CD4-positive, alpha-beta T cell treated with Interleukin-4 for 4 hours (primary cell): ENCODE measurements at places on chromosomes 2 and 18.

DNA sequence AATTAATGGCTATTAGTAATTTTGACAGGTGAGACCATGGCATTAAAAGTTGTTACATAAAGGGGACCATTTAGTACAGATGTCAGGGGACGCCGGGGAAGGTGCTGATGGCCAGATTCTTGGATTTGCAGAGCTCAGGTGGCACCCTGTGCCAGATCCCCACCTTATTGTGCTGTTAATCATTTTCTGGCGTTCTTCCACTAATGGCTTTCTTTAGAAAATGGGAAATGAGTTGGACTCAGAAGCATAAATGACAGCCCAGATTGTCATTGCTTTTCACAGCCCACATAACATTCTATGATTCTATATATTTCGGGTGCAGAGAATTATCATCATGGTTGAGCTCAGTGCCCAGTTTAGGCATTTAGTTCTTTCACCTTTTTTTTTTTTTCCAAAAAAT is 257.2 kb upstream of the TCF4 start:
- DNase-seq, result no peak

- no peak for DNase-seq
Observed at GRCh38 chr2:118721817-118722551, 125.5 kb downstream of the EN1 start.

DNA sequence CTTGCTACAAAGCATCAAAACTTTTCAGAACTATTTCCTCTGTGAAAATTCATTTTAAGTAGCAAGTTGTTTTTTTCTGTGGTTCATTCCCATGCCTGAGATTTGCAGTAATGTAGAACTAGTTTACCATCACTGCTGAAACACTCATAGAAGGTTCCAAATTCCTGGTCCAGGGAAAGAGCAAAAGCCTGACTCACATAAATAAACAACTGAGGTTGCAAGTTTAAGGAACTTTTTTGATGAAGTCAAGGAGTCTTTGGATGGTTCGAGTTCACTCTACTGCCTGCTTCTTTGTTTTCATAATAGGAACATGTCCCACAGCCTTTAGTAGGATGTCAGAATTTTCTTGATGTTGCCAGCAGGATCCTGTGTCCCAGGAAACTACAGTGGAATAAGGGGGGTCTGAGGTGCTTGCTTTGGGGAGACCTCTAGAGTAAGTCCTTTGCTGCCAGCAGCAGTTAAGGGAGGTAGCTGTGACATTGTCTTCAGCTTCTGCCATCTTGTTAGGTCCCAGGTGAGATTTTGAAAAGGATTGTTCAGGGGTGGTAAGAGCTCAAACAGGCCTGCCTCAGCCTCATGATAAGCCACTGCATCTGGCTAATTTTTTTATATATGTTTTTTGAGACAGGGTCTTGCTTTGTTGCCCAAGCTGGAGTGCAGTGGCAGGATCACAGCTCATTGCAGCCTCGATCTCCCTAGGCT is 43.9 kb downstream of the ACSL3 start:
- DNase-seq, result no peak

- no peak for DNase-seq
Observed at GRCh38 chr2:232238108-232238507, 140.4 kb upstream of the ALPP start.

- DNase-seq, result no peak
Observed at GRCh38 chr18:46291149-46291548, 187.0 kb downstream of the HAUS1 start.

- DNase-seq, result no peak
Observed at GRCh38 chr18:47601581-47602272, 328.7 kb downstream of the SMAD2 start.

DNA sequence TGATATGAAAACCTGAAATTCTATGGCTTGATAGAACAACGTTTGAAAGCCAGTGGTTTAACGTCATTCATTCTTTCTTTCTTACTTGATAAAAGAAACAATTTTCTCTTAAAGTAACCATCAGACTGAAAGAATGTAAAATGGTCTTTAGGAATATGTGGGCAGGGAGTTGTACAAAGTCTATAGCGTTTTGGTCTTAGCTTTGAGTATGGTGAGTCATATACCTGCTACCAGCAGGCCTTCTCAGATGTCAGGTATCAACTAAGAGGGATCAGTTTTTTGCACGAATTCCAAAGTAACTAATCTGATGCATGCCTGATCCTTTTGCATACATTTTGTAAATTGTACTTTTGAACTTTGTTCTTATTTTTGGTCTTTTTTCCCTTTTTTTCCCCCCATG is 101.5 kb upstream of the DSEL start:
- DNase-seq, result no peak

DNA sequence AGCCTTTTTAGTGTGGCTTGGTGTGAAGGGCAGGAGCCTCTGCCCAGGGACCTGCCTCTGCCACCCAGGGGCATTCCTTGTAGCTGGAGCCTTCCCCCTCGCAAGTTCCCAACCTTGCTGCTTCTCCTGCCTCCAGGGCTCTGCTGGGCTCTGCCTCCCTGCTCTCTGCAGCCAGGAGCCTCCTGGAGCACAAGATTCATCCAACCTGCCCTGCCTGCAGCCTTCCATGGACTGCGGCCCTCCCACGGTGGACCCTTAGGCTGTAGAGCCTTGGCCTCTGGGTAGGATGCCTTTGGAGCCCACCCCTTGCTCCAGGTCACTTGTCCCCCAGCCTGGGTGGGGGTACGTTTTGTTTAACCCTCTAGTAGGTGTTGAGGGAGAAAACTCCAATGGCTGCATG is 2.5 kb downstream of the SLC66A3 start:
- no peak for DNase-seq

DNA sequence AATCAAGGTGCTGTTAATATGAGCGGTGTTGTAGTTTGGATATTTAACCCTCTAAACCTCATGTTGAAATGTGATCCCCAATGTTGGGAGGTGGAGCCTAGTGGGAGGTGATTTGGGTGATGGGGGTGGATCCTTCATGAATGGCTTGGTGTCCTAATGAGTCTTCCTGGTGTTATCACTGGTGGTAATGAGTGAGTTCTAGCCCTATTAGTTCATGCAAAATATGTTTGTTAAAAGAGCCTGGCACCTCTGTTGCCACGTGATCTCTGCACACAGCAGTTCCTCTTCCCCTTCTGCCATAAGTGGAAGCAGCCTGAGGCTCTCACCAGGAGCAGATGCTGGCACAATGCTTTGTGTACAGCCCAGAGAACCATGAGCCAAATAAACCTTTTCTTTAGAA is 158.4 kb downstream of the FMNL2 start:
- DNase-seq, result no peak

DNA sequence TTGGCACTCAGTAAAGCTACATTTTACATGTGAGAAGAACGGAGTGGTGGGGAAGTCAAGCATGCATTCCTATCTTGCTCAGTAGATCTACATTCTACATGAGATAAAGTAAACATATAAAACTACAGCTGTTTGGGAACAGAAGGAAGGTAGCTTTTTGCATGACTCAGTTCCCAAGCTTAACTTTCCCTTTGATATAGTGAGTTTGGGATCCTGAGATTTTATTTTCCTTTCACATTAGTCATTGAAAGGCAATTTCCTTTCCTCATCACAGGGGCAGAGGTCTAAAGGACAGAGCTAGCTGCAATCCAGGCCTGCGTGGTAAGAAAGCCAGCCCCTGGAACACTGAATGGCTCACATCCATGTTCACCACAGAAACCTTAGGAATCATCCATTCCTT is 257.2 kb downstream of the SRBD1 start:
- DNase-seq, result no peak

DNA sequence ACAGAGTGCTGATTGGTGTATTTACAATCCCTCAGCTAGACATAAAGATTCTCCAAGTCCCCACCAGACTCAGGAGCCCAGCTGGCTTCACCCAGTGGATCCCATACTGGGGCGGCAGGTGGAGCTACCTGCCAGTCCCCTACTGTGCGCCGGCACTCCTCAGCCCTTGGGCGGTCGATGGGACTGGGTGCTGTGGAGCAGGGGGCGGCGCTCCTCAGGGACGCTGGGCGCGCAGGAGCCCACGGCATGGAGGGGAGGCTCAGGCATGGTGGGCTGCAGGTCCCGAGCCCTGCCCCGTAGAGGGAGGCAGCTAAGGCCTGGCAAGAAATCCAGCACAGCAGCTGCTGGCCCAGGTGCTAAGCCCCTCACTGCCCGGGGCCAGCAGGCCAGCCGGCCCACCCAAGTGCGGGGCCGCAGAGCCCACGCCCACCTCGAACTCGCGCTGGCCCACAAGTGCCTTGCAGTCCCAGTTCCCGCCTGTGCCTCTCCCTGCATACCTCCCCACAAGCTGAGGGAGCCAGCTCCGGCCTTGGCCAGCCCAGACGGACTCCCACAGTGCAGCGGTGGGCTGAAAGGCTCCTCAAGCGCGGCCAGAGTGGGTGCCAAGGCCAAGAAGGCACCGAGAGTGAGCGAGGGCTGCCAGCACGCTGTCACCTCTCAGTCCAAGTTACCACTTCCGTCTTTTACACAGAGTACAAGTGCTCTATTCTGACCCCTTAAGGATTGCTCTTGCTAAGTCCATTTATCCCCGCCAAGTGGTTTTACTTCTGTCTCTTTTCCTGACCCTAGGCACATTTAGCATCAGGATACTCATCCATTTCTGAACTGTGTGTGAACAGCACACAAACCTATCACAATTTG is 1.7 kb upstream of the RPE start:
- DNase-seq, result no peak

DNA sequence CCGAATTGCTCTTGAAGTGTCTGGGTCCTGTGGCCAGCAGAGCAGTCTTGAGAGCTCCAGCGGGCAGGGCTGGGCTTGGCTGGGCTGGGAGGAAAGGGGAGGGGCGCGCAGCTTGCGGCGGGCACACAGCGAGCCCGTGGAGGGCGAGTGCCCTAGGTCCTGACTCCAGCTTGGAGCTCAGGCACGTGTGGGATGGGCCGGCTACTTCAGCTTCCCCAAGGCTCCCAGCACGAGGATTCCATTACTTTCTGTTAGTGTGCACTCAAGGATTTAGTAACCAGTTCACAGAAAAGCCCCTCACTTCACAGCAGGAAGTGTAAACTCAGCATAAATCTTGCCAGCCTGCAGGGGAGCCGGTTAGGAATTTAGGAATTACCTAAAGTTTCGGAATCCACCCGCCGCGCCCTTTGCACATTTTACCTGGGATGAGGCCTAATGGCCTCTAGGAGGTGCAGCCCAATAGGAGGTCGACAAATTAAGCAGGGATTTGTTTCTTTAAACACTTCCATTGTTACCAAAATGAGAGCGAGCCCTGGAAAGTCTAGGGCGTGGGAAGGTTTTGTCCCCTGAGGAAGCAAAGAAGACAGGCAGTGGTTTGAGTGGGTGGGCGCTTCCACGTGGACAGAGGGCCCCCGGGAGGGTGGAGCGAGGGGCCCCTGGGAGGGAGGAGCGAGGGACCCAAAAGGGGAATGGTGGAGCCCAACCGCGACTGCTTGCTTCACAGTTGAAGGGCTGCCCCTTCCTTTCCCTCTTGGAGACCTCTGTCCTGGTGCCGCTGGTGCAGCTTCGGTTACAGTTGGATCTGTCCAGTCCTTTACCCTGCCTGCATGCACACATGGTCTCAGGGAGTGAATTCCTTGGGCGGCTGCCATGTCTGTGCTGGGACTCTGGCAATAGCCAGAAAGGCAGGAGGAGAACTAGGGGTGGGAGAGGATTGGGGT is 93.3 kb downstream of the CTAGE1 start:
- DNase-seq, result no peak

- DNase-seq, result no peak
Observed at GRCh38 chr2:171266102-171266501, 105.4 kb upstream of the TLK1 start.

DNA sequence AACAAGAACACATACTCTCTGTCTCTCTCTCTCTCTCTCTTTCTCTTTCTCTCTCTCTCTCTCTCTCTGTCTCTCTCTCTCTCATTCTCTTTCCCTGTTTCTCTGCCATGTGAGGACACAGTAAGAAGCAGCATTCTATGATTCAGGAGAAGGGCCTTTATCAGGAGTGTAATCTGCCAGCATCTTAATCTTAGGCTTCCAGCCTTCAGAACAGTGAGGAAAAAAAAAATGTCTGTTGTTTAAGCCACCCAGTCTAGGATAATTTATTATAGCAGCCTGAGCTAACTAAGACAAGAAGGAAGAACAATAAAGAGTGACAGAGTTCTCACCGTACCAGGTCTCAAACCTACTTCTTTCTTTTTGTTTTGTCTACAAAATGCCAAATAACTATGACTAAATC is 399.4 kb downstream of the SOCS6 start:
- DNase-seq, result no peak

- peak; percentile 61 for DNase-seq
Observed at GRCh38 chr2:191152482-191153240, 1.9 kb upstream of the STAT4 start.

DNA sequence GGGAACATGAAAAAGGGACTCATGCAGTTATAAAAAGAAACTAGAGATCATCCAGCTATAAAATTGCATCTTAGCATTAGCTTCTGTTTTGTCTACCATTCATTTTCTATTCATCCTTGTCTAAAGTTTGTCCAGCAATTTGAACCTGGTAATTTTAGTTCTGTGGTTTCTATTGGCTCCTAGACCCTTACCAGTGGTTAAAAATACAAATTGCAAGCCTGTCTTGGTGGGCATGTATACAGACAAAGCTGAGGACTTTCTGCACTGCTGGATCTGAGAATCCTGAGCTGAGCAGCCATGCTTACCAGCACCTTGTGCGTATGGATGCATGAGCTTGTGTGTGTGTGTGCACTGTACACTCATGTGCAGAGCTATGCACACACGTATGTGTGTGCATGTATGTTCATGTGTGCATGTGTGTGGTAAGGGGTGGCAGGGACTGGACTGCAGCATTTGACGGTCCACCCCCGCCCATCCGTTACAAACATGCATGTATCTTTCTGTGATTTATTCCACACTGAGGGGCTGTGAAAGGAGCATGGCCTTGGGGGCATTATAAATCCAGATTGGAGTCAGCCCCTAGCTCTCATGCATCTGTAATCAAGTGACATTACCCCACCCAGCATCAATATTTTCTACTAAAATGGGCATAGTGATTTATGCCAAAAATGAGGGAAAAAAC is 144.7 kb downstream of the FAM210A start:
- no peak for DNase-seq

DNA sequence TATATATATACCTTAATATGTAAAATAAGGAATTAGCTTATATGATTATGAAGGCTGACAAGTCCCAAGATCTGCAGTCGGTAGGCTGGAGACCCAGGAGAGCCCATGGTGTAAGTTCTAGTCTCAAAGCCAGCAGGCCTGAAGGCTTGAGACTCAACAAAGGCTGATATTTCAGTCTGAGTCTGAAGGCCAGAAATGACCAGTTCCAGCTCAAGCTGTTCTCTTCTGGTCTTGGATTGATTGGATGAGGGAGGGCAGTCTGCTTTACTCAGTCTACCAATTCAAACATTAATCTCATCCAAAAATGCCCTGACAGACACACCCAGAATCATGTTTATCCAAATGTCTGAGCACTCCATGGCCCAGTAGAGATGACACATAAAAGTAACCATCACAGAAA is 22.0 kb downstream of the HNMT start:
- no peak for DNase-seq

- DNase-seq, result no peak
Observed at GRCh38 chr2:211609127-211609526, 929.5 kb downstream of the ERBB4 start.

DNA sequence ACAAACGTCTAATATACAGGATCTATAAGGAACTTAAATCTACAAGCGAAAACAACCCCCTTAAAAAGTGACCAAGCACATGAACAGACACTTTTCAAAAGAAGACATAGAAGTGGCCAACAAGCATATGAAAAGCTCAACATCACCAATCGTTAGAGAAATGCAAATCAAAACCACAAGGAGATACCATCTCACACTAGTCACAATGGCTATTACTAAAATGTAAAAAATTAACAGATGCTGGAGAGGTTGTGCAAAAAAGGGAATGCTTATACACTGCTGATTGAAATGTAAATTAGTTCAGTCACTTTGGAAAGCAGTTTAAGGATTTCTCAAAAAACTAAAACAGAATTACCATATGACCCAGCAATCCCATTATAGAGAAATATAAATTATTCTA is 1148.5 kb upstream of the FAM98A start:
- no peak for DNase-seq
